NCI-H524 treated with DMSO at 0.1 percent for 48 hours (cell line): ENCODE measurements at places on chromosomes 5 and 9.

- DNase-seq: no peak
Observed at GRCh38 chr9:129646654-129647053, 4.7 kb upstream of the ASB6 start.

GRCh38 chr9:33884856-33885701, 68.1 kb downstream of the UBE2R2 start:
- no peak for DNase-seq

DNA sequence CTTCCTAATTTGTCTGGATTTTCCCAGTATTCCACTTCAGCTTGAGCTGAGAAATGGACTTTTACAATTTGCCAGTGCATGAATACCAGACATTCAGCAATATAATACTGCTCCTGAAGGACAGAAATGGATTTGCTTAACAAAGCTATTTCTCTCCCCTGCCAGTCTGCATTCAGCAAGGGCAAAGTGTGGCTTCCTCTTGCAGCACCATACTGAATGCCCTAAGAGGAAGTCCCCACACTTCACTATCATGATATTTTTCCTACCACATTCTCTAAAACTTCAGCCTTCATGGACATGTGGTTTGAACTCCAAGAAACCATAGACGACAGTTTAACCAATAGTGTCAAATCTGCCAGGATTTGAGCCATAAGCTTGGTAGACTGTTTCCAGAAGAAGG, 19.8 kb upstream of the TLE4 start:
- no peak for DNase-seq

DNA sequence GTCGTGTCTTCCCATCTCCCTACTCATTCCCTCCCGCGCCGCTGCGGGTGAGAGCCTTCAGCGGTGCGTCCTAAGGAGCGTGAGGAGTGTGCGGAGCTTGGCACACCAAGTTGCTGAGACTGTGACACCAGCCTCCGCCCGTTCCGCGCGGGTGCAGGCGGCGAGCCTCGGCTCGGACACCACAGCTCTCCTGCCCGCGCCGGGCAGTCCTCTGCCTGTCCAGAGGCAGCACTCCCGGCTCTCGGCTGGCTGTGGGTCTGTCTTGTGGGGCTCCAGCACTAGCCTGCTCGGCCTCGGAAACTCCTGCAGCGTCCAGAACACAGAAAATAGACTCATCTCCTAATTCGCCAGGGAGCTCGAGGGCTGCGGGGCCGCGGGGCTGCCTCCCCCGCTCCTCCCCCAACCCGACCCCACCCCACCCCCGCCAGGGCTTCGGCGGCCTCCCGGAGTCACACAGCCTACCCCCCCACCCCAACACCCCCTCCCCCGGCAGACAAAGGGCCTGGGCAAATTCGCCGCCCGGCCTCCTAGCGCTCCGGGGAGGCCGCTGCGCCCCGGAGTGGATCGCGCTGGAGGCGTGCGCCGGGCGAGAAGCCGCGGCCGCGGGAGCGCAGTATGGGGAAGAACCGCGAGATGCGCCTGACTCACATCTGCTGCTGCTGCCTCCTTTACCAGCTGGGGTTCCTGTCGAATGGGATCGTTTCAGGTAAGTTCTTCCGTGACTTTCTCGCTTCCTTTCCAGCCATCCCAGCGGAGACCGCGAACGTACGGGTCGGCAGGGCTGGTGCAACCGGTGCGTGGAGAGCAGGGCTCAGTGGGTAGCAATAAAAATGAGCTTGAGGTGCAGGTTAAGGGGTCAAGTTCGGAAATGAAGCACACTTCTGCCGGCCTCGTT, at the start of gene ADAMTS19:
Gene ADAMTS19 (plus strand): TSS at position 522 of the 895 bp plus-strand sequence. CDS start 94 bp downstream, at position 616.
- DNase-seq: no peak
